Fibroblast of skin of left biceps (primary cell): ENCODE measurements at places on chromosomes 12 and 14.

GRCh38 chr12:24879644-24880043, 69.3 kb downstream of the BCAT1 start:
- DNase-seq = no peak

- no peak for DNase-seq
These were observed 18.3 kb upstream of the SLC35F4 start for GRCh38 chr14:57884175-57884574.

DNA sequence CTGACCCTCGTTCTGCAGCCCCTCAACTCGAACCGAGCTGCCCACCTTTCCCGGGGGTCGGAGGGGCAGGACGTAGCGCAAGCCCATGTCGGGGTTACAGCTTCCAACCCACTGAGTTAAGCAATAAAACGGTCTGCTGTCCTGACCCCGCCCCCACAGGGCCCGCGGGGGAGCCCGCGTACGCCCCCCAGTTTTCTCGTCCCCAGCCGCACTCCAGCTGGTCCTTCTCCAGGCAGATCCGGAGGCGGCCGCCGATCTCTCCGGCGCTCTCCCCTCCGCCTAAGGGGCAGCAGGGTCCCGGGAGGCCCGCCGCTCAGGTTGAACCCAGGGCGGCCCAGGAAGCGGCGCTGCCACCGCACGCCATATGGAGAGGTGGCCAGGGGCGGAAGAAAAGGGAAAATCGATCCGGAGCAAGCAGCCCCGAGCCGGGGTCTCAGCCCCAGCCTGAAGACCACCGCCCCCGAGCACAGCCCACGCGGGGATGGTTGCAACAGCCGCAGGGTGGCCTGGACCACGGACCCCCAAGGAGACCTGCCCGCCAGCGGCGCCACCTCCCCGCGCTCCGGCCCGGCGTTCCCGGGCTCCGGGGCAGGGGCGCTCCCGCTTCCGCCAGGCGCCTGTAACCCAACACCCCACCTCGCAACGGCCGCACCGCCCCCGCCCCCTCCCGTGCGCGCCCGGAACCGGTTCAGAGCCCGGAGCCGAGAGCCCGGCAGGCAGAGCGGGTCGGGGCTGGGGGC, 760 bp downstream of the ACTN1 start:
- DNase-seq = no peak

- DNase-seq = peak; percentile 86
These were observed 6.3 kb upstream of the TPCN1 start for GRCh38 chr12:113214895-113215400.

- DNase-seq = no peak
These were observed 19.7 kb upstream of the GPR132 start for GRCh38 chr14:105084741-105085571.

DNA sequence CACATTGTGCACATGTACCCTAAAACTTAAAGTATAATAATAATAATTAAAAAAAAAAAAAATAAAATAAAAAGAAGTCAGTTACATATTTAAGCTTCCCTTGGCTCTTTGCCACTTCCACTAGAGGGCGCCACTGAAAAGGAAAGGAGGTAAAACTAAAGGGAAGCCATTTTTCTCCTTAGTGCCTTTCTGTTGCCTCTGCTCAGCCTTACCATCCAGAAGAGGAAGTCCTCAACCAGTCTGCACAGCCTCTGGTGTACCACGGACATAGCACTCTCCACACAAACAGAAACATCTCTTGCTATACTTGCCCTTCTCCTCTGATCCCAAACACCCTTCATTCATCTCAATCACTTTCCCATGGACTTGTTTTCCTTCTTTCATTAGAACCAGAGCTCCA, 169.0 kb upstream of the EEA1 start:
- no peak for DNase-seq

- DNase-seq = peak; percentile 70
These were observed 1176.7 kb upstream of the SEL1L start for GRCh38 chr14:82710267-82710841.

DNA sequence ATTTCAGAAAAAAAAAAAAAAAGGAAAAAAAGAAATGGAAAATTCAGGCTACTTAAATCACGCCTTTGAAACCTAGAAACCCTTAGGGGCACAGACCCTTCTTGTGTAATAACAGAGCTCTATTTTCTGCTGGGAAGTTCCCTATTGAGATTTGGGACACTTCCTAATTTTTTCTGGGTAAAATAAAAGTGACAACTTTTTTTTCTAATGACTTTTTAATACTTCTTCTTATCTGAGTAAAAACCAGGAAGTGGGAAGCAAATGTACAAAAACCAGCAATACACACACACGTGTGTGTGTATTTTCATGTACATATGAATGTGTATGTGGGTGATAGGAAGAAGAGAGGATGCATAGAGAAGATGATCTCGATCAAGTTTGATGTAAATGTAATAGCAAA, 35.8 kb downstream of the ETV6 start:
- DNase-seq = no peak
